Upper lobe of right lung (tissue), 1 donor: ENCODE measurements at places on chromosomes 12 and 14. TPM values are rescaled to one million over a fixed set of nuclear protein-coding genes. Genes with fewer than 3 reads are reported as not detected.

GRCh38 chr14:86039176-86039575 lies 509.2 kb downstream of the FLRT2 start:
- DNase-seq = no peak
- no peaks in the 10 kb centered on the region for H3K27me3 ChIP-seq
- no peaks in the 10 kb centered on the region for H3K36me3 ChIP-seq
- no peak overlapping the region for H3K4me3 ChIP-seq

- no peaks in the 10 kb centered on the region for H3K36me3 ChIP-seq
- no peak overlapping the region for H3K27ac ChIP-seq
- no peaks in the 10 kb centered on the region for H3K4me1 ChIP-seq
- no peak overlapping the region for H3K4me3 ChIP-seq
Measured at GRCh38 chr12:109753959-109754358, 40.3 kb downstream of the FAM222A start.

- H3K27ac ChIP-seq = no peak overlapping the region
- no peaks in the 10 kb centered on the region for H3K27me3 ChIP-seq
- H3K36me3 ChIP-seq = no peaks in the 10 kb centered on the region
- no peak for DNase-seq
- H3K4me1 ChIP-seq = peaks cover 11% of the 10 kb centered on the region
Measured at GRCh38 chr14:90651271-90651804, 164.9 kb downstream of the TTC7B start.

DNA sequence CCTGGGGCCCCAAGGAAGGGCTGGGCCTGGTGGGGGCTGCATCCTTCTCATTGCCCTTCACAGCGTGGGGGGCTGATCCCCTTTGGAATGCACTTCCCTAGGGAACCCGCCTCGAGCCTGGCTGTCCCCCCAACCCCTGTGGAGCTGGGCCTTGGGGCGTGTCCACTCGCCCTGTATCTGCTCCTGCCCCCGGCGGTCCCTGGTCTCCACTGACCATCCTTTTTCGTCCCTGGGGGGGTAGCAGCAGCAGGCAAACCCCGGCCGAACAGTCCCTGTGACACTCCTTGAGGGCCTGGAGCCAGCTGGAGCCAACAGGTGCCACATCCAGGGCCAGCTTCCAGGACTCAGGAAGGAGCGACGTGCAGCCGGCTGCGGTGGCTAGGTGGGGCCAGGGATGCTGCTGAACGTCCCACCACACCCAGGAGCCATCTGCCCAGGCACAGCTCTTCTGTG lies 9.4 kb upstream of the GPR132 start:
- no peaks in the 10 kb centered on the region for H3K27me3 ChIP-seq
- H3K36me3 ChIP-seq = no peaks in the 10 kb centered on the region
- no peak overlapping the region for H3K27ac ChIP-seq
- H3K4me1 ChIP-seq = peaks cover 21% of the 10 kb centered on the region
- no peak for DNase-seq

DNA sequence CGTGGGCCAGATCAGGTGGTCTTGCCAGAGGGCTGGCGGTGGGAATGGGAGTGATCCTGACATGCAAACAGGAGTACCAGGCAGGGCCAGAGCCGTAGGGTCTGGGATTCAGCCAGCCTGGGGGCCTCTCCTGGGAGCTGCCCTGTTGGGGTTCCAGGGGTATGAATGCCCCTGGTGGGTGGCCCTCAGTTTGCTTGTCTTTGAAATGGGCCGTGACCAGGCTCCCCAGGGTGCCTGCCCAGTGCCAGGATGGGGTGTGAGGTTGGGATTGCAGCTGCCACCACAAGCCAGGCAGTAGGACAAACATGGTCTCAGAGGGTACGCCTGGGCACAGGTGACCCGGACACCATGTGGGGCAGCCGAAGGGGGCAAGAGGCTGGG lies 168.8 kb downstream of the KIF26A start:
- H3K4me3 ChIP-seq = no peak overlapping the region
- no peaks in the 10 kb centered on the region for H3K27me3 ChIP-seq
- no peaks in the 10 kb centered on the region for H3K36me3 ChIP-seq
- H3K27ac ChIP-seq = no peak overlapping the region
- no peak for DNase-seq
- H3K4me1 ChIP-seq = no peaks in the 10 kb centered on the region

- H3K4me1 ChIP-seq = peaks cover 28% of the 10 kb centered on the region
- DNase-seq = no peak
- no peaks in the 10 kb centered on the region for H3K36me3 ChIP-seq
- no peak overlapping the region for H3K4me3 ChIP-seq
- H3K27me3 ChIP-seq = no peaks in the 10 kb centered on the region
Measured at GRCh38 chr12:63917864-63918799, 73.6 kb downstream of the SRGAP1 start.

DNA sequence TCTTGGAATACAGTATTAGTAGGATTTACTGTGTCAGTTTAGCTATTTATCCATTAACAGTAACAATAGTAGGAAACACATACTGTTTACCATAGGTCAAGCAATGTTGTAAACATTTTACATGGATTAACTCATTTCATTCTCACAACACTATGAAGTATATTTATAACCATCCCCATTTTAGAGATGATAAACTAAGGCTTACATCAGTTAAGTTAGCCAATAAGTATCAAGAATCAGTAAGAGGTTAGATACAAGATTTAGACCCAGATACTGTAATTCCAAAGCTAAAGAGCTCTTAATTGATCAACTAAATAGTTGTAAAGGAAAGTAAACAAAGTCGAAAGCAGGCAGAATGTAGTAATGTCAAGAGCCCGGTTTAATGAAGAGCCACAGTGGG lies 1.1 kb downstream of the SYNJ2BP start:
- H3K4me1 ChIP-seq = peaks cover 14% of the 10 kb centered on the region
- no peak overlapping the region for H3K27ac ChIP-seq
- H3K36me3 ChIP-seq = peaks cover 3% of the 10 kb centered on the region
- no peaks in the 10 kb centered on the region for H3K27me3 ChIP-seq

DNA sequence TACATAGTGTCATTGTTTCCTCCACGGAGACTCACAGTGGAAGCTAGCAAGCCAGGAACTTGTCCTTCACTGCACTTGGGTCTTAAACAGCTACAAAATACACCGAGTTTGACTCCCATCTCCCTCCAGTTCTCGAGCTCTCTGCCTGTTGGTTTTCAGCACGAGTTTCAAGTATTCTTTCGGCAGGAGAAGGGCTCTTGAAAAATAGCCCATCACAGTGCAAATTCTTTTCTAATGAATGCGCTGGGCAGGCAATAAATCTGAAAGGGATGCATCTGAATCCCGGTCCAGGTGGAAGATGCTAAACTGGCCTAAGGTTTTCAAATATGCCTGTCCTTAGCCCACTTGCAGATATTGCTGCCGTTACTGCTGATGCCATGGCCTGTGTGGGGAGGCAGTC lies 173.9 kb downstream of the CACNA1C start:
- H3K4me1 ChIP-seq = no peaks in the 10 kb centered on the region
- H3K4me3 ChIP-seq = no peak overlapping the region
- no peaks in the 10 kb centered on the region for H3K36me3 ChIP-seq

NGB gene
- not detected for total RNA-seq
